Ascending aorta (tissue), 2 donors: ENCODE measurements at places on chromosomes 4 and X.

DNA sequence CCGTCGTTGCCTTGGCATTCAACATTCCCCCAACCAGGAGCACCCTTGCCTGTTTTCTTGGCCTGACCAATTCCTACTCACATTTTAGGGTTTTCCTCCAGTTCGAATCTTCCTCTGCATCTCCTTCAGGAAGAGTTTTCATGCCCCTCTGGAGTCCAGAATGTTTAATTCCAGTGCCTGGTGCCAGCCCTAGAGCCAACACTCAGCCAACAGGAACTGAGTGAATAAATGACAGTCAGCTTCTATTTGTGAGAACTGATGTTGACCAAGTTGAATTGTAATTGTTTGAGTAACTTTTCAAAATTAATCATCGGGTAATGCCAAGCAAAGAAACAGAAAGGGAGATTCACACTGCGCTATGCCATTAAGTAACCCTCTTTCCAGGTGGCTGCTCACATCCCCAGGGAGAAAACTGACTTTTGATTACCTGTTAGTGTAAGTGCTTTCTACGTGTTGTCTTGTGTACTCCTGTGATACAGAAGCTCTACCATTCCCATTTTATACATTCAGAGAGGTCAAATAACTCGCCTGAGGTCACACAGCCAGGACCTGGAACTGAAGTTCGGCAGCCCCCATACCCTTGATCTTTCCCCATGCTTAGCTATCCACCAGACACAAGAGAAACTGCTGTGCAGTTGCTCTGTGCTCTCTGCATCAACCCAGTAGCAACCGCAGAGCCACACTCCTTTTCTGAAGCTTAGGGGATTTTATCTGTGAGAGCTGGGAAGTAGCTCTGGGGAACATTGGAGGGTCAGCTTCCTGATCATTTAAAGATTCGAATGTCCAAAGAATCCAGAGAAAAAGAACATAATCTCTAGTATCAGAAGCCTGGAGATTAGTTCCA, 19.0 kb upstream of the SLC2A9 start:
- no peak overlapping the region for H3K4me3 ChIP-seq
- no peaks in the 10 kb centered on the region for H3K27me3 ChIP-seq
- H3K36me3 ChIP-seq, result peaks cover 3% of the 10 kb centered on the region
- H3K27ac ChIP-seq, result no peak overlapping the region

DNA sequence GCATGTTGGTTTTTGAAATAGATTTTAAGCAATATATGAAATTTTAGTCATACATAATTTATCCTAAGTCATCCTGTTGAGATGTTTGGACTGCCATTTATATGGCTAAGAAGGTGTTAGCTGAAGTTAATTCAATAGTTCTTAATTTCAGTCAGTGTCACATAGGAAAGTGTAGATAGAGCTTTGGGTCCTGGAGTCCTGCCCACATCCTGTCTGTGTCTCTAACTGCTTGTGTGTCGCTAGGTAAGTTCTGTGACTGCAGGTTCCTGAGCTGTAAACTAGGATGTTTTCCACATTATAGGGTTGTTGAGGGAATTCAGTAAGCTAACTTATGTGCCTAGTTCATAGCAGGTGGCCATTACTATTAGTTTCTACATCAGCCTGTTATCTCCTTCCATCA, 20.7 kb downstream of the OFD1 start:
- H3K27me3 ChIP-seq, result no peaks in the 10 kb centered on the region
- H3K4me1 ChIP-seq, result no peaks in the 10 kb centered on the region
- peaks cover 31% of the 10 kb centered on the region for H3K36me3 ChIP-seq
- H3K27ac ChIP-seq, result no peak overlapping the region
- no peak for DNase-seq
- H3K4me3 ChIP-seq, result no peak overlapping the region

DNA sequence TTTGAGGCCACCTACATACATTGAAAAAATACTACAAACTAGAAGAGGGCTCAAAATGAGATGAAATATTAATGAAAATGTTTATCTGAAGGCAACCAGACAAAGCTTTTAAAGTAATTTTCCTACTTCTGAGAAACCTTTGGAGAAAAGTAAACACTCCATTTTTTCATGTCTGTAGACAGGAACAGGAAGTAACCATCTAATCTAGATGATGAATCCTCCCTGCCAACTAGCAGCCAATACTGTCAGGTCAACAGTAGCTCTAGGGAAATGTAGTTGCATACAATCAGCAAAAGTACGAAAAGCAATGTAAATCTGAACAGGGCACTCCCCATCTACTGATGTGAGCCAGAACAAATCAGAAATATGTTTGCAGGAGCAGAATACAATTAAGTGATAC, 49.0 kb downstream of the AMMECR1 start:
- H3K36me3 ChIP-seq, result no peaks in the 10 kb centered on the region
- no peaks in the 10 kb centered on the region for H3K27me3 ChIP-seq
- DNase-seq, result no peak

- H3K27ac ChIP-seq, result peak overlapping the region; percentile 78
- H3K4me1 ChIP-seq, result peaks cover 68% of the 10 kb centered on the region
- no peaks in the 10 kb centered on the region for H3K27me3 ChIP-seq
Measured at GRCh38 chr4:158786121-158786601, 17.3 kb downstream of the FNIP2 start.

DNA sequence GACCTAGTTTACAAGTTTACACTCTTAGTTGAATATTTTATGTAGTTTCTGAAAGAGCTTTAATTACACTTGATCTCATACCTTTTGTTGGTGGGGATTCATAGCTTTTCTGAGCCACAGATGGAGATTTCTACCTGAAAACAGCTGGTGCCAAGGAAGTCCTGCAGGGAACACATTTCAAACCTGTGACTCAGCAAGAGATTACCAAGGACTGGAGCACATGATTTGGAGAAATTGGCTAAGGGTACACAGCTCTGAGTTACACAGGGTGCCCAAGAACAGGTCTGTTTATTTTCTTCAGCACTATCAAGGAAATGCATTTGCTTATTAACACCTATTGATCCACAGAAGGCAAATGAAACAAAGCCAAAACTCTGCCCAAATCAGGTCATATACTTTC, 691.5 kb downstream of the KCTD8 start:
- H3K27ac ChIP-seq, result no peak overlapping the region
- no peaks in the 10 kb centered on the region for H3K4me1 ChIP-seq
- no peaks in the 10 kb centered on the region for H3K27me3 ChIP-seq
- DNase-seq, result no peak
- no peak overlapping the region for H3K4me3 ChIP-seq

DNA sequence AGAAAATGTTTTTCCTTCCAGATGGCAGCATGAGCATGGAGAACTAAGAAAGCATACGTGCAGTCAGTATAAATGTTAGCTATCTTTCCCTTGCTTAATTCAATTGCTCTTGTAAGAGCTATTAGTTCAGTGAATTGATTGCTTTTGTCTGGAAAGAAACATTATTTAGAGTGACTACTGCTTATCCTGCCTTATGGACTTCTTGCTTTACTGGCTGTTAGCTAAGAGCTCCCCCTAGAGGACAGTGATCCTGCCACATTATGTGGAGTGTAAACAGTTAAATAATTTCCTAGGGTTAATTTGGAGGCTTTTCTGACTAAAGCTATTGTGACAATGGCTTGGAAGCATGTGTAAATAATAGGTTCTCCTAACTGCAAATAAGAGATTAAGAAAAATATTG, 1402.4 kb downstream of the FAM133A start:
- no peak for DNase-seq
- no peaks in the 10 kb centered on the region for H3K4me1 ChIP-seq
- no peaks in the 10 kb centered on the region for H3K36me3 ChIP-seq
- H3K27ac ChIP-seq, result no peak overlapping the region
- H3K4me3 ChIP-seq, result no peak overlapping the region

DNA sequence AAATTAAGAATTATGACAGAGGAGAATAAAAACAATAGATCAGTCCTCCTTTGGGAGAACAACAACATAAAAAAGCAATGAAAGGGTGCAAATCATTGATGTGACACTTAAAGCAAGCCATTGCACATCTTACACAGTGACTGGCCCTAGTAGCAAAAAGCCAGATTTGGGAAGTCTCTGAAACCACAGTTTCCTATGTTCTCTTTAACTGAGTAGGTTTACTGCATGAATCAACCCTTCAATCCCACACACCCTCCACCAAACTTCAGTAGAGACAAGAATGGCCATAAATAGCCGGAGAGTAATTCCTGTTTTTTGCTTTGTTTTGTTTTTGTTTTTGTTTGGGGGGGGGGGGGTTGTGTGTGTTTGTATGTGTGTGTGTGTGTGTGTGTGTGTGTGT, 180.8 kb downstream of the VEGFC start:
- H3K4me1 ChIP-seq, result no peaks in the 10 kb centered on the region
- H3K27me3 ChIP-seq, result no peaks in the 10 kb centered on the region
- no peak overlapping the region for H3K27ac ChIP-seq
- no peak for DNase-seq
- no peaks in the 10 kb centered on the region for H3K36me3 ChIP-seq

- H3K36me3 ChIP-seq, result no peaks in the 10 kb centered on the region
- H3K4me3 ChIP-seq, result no peak overlapping the region
- no peak overlapping the region for H3K27ac ChIP-seq
- no peak for DNase-seq
- H3K27me3 ChIP-seq, result no peaks in the 10 kb centered on the region
Measured at GRCh38 chrX:51870354-51870753, 23.1 kb upstream of the MAGED1 start.

DNA sequence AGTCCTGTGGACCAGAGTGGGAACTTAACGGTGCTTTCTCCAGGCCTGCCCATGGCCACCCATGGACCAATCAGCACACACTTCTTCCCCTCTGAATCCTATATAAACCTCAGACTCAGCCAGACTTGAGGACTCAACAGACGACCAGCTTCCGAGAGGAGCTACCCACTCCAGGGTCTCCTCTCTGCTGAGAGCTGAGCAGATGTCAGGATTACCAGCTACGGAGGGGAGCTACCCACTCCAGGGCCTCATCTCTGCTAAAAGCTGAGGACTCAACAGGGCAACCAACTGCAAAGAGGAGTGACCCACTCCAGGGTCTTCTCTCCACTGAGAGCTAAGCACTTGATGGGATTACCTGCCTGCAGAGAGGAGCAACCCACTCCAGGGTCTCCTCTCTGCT, 80.0 kb upstream of the DDX60 start:
- H3K27me3 ChIP-seq, result no peaks in the 10 kb centered on the region
- H3K27ac ChIP-seq, result no peak overlapping the region
- peaks cover 18% of the 10 kb centered on the region for H3K36me3 ChIP-seq
- no peak overlapping the region for H3K4me3 ChIP-seq
- DNase-seq, result no peak

DNA sequence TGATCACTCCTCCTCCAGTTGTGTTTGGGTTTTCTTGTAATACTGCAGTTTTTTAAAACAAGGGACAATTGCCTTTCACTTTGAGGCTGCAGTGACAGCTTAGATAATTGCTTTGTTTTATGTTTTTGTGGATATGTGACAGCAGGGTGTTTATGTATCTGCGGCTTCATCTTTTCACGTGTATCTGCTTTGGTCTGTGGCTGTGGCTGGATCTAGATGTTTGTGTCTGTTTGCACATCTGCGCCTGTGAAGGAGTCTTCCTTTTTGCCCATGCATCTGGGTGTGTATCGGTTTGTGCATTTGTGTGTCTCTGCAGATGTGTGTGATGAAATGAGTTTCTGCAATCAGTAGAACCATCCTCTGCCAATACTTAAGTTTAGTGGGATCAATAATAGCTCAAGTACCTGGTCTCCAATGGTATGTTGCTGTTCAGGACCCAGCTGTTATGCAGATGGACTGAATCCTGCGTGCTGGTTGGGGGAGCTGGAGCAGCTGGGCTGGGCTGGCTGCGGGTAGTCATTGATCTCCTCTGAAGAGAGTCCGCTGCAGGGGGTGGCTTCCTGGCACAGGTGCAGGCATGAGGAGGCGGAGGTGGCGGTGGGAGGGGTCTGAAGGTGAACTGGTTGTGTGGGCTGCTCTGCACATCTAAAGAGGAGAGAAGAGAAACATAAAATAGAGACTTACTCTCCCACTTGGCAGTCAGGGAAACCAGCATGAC, 390.3 kb downstream of the SH2D1A start:
- no peaks in the 10 kb centered on the region for H3K36me3 ChIP-seq
- H3K27me3 ChIP-seq, result no peaks in the 10 kb centered on the region
- no peak overlapping the region for H3K27ac ChIP-seq
- no peak overlapping the region for H3K4me3 ChIP-seq

- no peak for DNase-seq
- H3K27me3 ChIP-seq, result no peaks in the 10 kb centered on the region
- no peak overlapping the region for H3K27ac ChIP-seq
- H3K4me3 ChIP-seq, result no peak overlapping the region
- H3K4me1 ChIP-seq, result no peaks in the 10 kb centered on the region
Measured at GRCh38 chr4:67030636-67031035, 514.7 kb downstream of the CENPC start.

- no peaks in the 10 kb centered on the region for H3K36me3 ChIP-seq
- H3K27me3 ChIP-seq, result no peaks in the 10 kb centered on the region
- H3K4me3 ChIP-seq, result no peak overlapping the region
- H3K27ac ChIP-seq, result no peak overlapping the region
Measured at GRCh38 chr4:186789651-186790050, 66.0 kb upstream of the FAT1 start.

DNA sequence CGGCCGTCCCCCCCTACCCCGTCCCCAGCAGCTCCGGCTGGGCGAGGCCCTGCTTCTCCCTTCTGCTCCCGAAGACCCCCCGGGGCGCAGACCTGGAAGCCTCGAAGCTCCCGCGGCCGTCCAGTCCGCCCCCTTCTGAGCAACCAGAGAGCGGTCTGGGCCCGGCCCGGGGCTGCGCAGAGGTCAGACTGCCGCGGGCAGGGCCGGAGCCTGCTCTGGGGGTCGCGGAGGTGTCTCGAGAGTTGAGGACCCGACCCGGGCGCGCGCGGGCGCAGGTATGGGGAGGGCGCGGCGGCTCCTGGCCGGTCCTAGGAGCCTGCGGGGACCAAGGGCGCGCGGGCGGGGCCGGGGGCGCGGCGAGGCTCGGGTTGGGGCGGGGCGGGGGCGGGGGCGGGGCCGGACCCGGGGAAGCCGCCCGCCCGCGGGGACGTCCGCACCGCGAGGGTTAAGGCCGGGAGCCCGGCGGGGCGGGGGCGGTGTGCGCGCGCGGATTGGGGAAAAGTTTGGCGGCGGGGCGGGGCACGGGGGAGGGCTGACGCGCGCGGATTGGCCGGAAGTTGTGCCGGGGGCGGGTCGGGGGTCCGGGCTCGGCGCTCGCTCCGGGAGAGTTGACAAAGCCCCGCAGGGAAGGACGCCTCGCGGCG, at the start of gene FGFRL1:
TSS of gene FGFRL1 (plus strand) at position 605 of the 644 bp plus-strand sequence. CDS start 860 bp downstream, outside the sequence.
- peak; percentile 95 for DNase-seq
- peak within 1 kb of the TSS; percentile 88 for H3K27ac ChIP-seq
- no peaks in the 10 kb centered on the region for H3K27me3 ChIP-seq
- H3K4me1 ChIP-seq, result peaks cover 21% of the 10 kb centered on the region
- no peaks in the 10 kb centered on the region for H3K36me3 ChIP-seq
- H3K4me3 ChIP-seq, result peak within 1 kb of the TSS; percentile 89
